ENCODE measurements at places on chromosomes 11 and 22. TPM values are rescaled to one million over a fixed set of nuclear protein-coding genes. Genes with fewer than 3 reads are reported as not detected.

POU2F3 gene
- 0.10 TPM for total RNA-seq

KRTAP5-7 gene
- not detected for total RNA-seq

ABTB2 gene
- total RNA-seq: 0.40 TPM

GTSE1 gene
- 21.9 TPM for total RNA-seq

Data from mammary microvascular endothelial cell (primary cell).